ENCODE measurements at places on chromosomes 3 and 15.

GRCh38 chr3:150238995-150239619 is 169.0 kb upstream of the TSC22D2 start:
- no peak for DNase-seq

- no peak for DNase-seq
Observed at GRCh38 chr3:114841515-114841914, 305.6 kb downstream of the ZBTB20 start.

DNA sequence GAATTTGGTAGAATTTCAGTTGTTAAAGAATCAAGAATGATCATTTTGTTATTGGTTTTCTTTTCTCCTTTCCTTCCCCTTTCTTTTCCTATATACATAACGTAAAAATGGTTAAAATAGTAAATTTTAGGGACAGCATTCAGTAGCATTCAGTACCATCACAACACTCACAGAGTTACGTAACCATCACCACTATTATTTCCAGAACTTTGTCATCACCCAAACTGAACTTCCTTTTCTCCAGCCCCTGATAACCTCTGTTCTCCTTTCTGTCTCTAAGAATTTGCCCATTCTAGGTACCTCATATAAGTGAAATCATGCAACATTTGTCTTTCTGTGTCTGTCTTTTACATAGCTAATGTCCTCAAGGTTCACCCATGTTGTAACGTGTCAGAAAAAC is 165.3 kb downstream of the AKAP13 start:
- no peak for DNase-seq

DNA sequence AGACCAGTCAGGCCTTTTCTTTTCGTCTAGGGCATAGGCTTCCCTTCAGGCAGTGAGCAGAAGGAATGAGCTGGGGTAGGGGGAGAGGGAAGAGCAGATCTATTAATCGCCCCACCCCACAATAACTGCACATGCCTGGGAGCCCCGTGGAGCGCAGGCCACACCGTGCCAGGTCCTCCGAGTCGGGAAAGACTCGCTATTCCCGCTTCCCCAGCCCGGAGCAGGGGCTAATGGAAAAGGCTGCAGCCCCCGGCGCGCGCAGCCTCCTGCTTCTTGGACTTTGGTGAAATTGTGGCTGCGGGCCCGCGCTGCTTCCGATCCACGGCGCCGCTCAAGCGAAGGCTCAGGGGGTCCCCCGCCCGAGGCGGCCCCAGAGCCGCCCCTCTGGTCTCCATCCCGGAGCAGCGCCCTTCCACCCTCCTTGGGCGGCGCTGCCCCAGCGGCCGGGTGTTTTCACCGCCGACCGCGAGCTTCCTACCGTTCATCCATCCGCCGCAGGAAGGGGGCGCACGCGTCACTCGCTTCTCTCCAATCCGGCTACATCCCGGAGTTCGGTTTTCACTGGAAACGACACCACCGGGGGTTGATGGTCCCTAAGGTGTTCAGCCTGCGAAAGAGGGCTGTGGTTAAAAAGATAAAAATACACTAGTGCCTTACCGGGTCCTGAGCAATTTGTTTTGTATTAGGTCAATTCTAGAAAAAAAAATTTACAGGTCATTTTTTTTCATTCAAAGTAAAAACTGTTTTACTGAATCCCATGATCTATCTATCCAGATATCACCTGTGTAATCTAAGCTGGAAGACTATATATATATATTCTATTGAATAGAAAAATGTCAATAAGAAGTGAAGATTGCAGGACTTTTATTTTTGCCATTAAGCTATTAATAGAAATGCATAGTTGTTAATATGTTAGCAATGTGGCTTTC is 4.4 kb upstream of the SYNM start:
- DNase-seq = peak; percentile 73

GRCh38 chr3:122598151-122598550 is 20.7 kb downstream of the PARP15 start:
- DNase-seq = no peak

DNA sequence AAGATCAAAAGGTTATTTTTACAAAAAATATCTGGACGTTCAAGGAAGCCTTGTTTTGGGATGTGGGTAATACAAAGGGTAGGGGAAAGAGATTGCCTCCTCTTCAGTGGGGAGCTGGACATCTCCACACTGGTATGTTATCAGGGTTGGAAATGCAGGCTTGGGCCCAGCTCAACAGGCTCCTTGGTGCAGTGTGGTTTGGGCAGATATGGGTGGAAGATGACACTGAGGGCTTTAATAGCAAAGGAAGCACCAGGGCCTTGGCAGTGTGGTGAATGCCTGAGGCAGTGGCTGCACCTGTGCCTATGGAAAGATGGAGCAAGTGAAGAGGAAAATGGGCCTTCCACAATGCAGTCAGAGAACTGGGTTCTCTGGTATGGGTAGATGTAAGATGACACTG is 11.2 kb upstream of the MED12L start:
- DNase-seq = no peak

- no peak for DNase-seq
Observed at GRCh38 chr15:66027268-66027805, 158.0 kb downstream of the RAB11A start.

GRCh38 chr3:43411429-43411828 is 125.1 kb downstream of the SNRK start:
- DNase-seq = no peak

- no peak for DNase-seq
Observed at GRCh38 chr3:179526989-179527391, 35.7 kb upstream of the ACTL6A start.

GRCh38 chr3:17074559-17074958 is 189.8 kb downstream of the PLCL2 start:
- DNase-seq = peak; percentile 24

GRCh38 chr3:49417516-49418120 is 4.7 kb downstream of the AMT start:
- no peak for DNase-seq

DNA sequence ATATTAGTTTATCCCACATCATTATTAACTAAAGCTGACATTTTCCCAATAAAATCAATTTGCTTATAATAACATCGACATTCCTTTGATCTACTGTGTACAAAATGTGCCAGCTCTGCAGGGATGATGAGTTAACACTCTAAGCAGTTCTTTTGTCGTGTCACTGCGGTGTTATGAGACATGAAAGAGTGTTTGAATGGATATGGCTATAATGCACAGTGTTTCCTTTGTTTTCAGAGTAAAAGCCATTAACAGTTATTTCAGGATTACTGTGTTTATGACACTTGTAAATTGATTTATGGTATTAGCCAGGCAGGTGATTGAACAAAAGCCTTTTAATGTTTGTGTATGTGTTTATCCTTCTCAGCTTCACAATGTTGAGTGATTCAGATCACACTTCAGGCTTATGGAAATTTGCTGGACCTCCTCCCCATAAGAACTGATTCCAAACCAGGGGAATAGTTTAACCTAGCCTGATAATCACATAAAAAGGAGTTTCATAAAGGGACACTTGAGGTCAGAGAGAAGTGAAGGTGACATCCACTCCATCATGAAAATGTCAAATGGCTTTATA is 115.7 kb downstream of the CHL1 start:
- no peak for DNase-seq

DNA sequence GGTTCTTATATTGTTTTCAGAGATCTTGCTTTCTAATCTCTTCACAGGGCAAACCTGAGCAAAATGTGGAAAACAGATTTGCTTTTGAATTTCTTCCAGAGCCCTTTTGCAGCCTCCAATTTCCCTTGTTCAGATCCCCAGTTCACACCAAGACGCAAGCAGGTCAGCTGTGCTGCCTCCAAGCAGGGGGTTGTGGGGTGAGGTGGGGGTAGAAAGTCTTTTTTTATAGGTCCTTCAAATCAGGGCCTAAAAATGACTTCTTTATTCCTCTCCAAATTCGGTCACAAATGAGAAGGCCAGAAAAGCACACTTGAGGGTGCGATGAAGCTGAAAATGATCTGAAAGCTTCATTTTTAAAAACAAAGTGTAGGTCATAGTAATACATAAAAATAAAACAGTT is 26.3 kb upstream of the AVEN start:
- DNase-seq = no peak

DNA sequence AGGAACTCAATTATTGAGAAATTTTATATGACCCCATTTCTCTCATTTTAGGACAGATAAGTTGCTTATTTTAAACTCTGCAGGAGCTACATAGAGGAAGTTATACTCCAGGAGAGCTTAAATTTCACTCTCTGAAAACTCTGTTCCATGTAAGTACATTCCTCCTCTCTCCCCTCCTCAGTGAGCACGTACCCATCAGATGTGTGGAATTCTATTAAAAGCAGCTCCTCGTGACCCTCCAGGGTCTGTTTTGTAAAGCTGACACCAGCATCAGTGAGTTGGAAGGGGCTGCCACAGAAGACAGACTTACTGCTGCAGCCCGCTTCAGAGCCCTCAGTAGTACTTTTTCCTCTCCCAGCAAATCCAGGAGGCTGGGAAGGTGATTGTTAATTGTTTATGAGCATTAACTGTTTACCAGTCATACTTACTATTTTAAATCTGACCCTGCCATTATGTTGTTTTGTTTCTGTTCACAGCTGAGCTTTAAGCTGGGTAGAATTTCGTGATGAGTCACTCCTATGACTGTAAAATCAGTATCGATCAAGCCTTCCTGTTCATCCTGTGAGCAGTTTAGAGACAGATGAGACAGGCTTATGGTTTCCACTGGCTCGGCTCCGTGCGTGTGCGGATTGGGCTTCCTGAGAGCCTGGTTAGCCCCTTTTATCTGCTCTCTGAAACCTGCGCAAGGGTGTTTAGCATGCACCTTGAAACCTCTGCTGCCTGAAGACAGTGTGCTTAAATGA is 20.4 kb downstream of the IGF1R start:
- DNase-seq = peak; percentile 77

- DNase-seq = no peak
Observed at GRCh38 chr15:77440378-77440999, 19.8 kb downstream of the HMG20A start.

GRCh38 chr3:50136714-50137405 is 18.3 kb upstream of the SEMA3F start:
- no peak for DNase-seq

- DNase-seq = no peak
Observed at GRCh38 chr3:22593638-22594037, 609.5 kb upstream of the UBE2E2 start.

DNA sequence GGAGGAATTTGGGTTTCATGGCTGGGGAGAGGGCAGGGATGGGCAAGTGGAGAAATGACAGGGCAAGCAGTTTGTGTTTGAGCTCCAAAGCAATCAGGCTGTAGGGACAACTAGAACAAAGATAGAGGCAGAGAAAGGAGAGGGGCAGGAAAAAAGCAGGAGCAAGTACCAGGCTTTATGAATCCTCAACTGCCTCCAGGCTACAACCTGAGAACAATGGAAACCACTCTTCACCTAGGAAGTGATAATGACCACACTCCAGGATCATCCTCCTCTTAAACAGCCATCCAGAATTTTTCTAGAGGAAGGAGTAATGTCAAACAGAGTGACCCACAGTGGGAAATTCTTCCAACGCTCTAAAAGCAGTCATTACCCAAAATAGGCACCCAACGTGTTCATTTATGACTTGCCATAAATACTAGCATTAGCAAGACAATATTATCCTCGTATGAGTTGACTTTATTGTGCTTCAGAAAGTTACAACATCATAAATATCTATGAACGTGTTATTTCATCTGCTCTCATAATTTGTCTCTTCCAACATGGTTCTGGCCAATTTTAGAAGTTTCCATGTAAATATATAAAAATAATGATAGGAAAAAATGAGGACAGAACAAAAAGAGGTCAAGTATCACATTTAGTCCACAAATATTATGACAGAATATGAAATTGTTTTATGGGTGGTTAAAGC is 50.5 kb downstream of the TNFAIP8L3 start:
- no peak for DNase-seq

DNA sequence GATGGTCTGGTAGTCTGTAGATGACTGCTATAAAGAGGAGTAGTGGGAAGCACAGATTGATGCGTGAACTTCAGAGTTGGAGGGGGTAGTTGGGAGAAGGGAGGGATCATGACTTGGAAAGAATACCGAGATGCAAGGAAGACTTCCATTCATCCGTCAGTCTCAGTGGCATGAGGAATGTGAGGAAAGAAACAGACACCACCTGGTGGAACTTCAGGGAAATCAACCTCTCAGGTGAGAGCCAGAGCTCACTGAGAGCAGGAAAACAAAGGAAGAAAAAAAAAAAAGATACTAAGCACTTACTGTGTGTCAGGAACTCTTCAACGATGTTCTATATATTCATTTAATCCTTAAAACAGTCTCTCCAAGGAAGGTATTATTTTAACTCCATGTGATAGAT is 172.4 kb downstream of the OXSM start:
- no peak for DNase-seq

GRCh38 chr3:120144267-120144666 is 50.0 kb upstream of the GSK3B start:
- no peak for DNase-seq

DNA sequence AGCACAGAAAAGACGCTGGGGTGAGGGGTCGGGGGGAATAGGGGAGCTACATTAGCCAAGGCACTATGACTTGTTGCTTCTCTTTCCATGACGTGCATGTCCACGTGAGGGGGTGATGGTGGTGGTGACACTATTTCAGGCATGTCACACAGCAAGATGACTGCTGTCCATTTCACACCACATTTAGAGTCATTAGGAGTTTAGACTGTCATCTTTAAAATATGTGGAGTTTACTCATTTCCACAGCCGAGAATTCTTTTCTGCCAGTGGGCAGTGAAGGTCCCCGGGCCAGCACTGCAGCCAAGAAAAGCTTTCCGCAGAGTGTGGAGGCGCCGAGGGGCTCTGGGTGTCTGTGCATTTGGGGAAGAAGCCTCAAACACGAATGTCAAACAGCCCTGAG is 954 bp upstream of the DGKG start:
- DNase-seq = no peak

DNA sequence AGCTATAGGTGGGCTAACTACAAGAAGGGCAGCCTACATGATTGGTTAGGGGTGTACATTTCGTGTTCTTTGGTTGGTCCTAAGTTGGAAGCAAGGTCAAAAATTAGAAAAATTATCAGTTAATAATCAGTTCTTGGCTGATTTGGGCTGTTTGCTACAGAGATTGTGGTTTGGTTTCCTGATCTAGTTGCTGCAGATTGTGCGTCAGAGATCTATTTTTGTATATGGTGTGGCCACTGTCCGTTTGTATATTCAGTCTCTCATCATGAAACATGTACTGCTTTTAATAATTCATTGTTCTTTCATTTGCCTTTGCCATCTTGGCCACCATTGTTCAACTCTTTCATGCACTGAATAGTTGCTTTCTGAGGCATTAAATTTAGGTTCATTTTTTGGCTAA is 80.9 kb downstream of the LRRC3B start:
- no peak for DNase-seq

DNA sequence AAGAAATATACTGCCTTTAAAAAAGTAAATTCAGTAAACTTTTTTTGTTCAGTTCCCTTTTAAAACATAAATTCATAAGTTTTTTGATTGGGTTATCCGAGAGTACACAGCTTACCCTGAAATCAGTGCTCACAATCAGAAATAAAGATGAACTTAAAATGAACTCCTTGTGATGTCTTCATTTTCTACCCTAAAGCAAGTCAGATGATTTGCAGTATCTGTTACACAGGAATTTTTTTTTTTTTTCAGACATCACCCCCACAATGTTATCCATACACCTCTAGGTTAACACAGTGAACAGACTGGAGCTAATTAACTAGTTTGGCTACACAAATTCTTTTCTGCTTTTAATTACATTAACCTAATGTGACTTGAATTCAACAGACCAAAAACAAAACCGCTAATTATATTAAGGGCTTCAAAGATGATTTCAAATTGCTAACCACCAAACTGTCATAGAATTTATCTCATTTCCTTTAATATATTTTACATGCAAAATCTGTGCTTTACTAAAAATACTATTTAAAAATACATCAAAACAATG is 1042.0 kb downstream of the ROBO1 start:
- DNase-seq = no peak

Data from activated CD4-positive, alpha-beta memory T cell treated with anti-CD3 and anti-CD28 coated beads for 36 hours (primary cell).